ENCODE measurements at places on chromosomes 11 and 22. TPM values are rescaled to one million over a fixed set of nuclear protein-coding genes. Genes with fewer than 3 reads are reported as not detected.

- no peak for DNase-seq
Observed at GRCh38 chr11:4090258-4090657, 4.3 kb upstream of the RRM1 start.

DNA sequence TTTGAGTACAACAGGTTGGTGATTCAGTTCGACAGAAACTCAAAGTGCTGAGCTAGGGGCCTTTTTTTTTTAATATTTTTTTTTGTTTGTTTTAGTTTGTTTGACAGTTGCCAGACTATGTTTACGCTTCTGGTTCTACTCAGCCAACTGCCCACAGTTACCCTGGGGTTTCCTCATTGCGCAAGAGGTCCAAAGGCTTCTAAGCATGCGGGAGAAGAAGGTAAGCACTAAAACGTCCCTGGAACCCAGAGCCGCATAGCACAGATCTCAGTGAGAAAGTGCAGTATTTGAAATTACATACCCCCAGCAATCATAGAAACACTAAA lies 649 bp downstream of the PRRG4 start:
- no peak for DNase-seq

DNA sequence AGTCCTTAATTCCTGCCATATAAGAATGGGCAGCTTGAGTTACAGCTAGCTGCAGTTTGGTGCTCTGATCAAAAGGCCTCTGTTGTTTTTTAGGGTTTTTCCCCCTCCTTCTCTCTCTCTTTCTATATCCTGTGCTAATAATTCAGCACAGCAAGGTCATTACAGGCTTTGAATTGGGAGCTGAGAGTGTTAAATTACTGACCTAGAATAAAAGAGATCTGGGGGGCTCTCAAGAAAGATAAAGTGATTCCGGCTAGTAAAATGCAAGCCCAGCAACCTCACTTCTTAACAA lies 84.9 kb downstream of the CSTPP1 start:
- DNase-seq: no peak

- no peak for DNase-seq
Observed at GRCh38 chr11:11989774-11990744, 18.4 kb downstream of the DKK3 start.

DNA sequence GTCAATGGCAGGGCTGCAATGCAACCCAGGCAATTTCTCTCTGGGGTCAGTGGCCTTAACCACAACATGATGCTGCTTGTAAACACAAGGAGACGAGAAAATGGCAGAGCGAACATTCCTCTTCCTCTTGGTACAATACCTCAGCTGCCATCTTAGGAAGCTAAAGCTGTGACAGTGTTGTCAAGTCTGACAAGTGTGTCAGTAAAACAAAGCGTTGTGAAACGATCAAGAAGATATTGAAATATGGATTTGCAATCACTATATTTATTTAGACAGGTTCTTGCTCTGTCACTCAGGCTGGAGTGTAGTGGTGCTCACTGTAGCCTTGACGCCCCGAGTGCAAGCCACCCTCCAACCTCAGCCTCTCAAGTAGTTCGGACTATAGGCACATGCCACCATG lies 14.5 kb upstream of the USP47 start:
- DNase-seq: no peak

DNA sequence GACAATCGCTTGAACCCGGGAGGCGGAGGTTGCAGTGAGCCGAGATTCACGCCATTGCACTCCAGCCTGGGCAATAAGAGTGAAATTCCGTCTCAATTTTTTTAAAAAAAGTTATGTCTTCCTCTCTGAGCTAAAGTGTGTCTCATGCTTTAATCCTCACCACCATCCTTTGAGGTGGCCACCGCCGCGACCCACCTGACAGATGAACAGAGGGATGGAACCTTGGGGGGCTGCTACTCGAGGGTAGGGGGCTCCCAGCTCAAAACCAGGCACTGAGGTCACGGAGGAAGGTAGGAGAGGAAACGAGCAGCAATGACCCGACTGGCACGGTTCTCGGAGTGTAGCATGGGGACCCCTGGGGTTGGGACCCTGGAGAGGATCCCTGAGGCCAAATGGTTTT lies 10.7 kb upstream of the POLDIP3 start:
- DNase-seq: no peak

GRCh38 chr11:108511851-108512474 lies 13.8 kb upstream of the POGLUT3 start:
- DNase-seq: no peak

DNA sequence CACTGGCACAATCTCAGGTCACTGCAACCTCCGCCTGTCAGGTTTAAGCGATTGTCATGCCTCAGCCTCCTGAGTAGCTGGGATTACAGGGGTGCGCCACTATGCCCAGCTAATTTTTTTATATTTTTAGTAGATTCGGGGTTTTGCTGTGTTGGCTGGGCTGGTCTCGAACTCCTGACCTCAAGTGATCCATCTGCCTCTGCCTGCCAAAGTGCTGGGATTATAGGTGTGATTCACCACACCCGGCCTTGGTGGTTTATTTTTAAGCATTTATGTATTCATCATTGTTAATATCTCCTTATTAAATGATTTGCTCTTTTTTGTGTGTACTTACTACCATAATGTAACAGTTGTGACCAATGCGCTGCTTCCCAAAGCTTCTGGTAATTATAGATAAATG lies 171.7 kb downstream of the DDX10 start:
- no peak for DNase-seq

DNA sequence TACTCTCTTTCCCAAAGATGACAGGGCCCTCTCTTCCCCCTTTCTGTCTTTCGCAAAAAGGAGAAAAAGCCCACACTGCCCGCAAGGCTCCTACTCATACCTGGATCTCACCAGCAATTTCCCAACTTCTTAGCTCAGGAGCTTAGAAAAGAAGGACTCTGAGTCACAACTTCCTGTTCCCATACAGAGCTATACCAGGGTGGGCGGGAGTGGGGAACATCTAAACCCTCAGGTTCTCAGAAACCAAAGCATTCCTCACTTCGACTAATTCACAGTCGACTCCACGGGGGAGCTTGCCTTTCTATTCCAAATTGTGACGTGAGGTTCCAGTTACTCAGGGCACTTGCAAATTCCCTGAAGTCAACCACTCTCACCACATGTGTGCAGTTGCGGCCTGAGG lies 61.9 kb downstream of the MTNR1B start:
- DNase-seq: no peak

OR2AG2 gene
- total RNA-seq: not detected

AGBL2 gene
- 4.3 TPM for total RNA-seq

PTPMT1 gene
- total RNA-seq: 20.4 TPM

PNPLA5 gene
- not detected for total RNA-seq

LMNTD2 gene
- 5.1 TPM for total RNA-seq
